Stimulated activated CD4-positive, alpha-beta T cell treated with anti-CD3 and anti-CD28 coated beads, Interleukin-1b, Interleukin-23, amount 100 ng/mL, for 1 hour (primary cell): ENCODE measurements at places on chromosomes 3 and 15.

- no peak for DNase-seq
Observed at GRCh38 chr3:54986294-54986693, 58.4 kb upstream of the LRTM1 start.

- no peak for DNase-seq
Observed at GRCh38 chr15:26971271-26972018, 464 bp downstream of the GABRG3 start.

DNA sequence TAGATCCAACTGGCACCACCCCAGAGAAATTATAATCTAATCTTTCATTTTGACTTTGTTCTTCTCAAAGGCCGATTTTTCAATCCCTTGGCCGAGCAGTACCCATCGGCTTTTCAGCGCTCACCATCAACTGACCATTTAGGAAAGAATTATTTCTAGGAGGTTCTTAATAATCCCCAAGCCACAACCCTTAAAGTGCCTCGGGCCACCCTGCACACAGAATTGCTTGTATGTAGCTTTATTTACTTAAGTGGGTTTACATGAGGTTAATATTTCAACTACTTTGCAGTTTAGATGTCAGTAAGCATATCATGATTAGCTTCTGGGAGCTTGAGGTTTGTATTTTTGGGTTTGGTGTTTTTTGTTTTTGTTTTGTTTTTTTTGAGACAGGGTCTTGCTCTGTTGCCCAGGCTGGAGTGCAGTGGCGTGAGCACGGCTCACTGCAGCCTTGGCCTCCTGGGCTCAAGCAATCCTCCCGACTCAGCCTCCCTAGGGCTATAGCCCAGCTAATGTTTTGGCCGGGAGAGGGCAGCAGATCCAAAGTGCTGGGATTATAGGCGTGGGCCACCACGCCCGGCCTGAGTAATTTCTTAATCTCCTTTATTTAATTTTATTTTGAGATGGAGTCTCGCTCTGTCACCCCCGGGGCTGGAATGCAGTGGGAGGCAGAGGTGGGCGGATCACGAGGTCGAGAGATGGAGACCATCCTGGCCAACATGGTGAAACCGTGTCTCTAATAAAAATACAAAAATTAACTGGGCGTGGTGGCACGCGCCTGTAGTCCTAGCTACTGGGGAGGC lies 801 bp upstream of the CDAN1 start:
- no peak for DNase-seq

GRCh38 chr15:66789029-66790025 lies 87.3 kb downstream of the SMAD6 start:
- no peak for DNase-seq

DNA sequence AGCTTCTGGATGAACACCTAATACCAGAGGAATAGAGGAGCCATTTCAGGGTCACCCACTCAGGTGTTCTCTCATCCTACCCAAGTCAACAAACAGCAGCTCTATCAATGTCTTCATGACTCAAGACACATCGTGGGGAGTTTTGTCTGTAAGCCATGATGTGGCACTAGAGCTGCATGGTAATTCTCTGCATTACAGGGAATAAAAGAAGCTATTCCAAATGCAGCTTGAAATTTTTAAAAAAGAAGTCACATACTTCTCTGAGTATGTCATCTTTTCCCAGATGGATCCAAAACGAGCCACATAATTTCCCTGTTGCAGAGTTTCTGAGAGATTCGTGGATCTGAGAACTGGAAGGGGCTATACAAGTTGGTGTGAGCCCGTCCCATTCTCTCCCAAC lies 6.1 kb upstream of the THSD4 start:
- no peak for DNase-seq

GRCh38 chr15:93671387-93671943 lies 559.9 kb upstream of the MCTP2 start:
- DNase-seq: no peak

GRCh38 chr3:50574444-50574831 lies 5.1 kb downstream of the HEMK1 start:
- DNase-seq: no peak

DNA sequence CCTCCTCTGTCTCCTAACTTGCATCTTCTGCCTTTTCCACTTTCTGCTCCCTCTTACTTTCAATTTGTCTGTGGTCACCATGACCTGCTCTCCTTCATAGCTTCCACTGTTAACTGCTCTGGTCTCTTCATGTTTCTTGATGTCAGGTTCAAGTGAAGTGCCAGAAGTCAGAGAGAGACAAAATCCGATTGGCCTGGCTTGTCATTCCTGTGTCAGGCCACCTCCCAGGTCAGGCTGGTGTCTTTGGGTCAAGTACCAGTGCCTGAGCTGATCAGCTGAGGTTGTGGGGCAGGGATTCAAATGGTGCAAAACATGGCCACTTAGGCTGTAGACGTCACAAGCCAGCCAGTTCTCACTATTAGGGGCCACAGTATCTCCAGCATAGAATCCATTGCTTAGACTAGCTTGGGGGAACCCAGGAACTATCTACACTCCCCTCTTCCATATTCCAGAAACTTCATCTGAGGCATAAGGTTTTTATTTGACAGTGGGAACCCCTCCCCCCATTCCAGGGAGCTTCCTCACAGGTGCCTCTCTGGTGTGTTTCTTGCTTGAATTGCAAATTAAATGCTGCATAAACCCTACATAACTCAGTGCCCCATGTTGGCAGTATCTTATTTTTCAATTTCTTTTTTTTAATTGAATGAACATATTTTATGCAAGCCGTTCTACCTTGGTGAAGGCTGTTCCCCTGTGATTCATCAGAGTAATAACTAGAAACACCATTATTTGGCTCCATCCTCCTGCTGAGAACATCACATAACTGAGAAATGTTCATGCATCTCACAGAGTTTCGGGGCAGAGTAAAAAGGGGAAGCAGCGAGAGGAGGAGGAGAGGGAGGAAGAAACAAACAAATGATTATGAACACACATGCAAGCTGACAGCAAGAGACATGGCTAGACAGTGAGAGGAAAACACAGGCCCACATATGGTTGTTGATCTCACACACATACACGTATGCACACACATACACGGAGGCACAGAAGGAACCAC lies 175.8 kb downstream of the TLE3 start:
- no peak for DNase-seq

DNA sequence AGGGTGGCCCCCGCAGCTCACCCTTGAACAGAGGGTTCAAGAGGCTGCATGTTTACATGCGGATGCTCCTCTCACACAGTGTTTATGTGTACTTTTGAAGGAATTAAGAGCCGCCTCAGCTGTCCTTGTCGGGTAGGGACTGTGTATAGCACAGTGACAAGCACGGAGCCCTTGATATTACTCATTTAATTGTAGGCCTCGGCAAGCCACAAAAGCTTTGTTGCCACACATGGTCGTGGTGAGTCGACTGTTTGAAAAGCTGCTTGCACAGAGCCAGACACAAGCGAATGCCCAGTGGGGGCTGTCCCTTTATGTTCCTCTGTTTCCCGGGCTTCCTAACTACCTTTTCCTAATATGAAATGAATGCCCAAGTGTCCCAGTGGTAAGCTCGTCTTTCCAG lies 4.5 kb downstream of the ESYT3 start:
- DNase-seq: no peak

- no peak for DNase-seq
Observed at GRCh38 chr3:197495059-197495455, 60.7 kb downstream of the BDH1 start.

- no peak for DNase-seq
Observed at GRCh38 chr3:77072232-77072631, 32.3 kb downstream of the ROBO2 start.

DNA sequence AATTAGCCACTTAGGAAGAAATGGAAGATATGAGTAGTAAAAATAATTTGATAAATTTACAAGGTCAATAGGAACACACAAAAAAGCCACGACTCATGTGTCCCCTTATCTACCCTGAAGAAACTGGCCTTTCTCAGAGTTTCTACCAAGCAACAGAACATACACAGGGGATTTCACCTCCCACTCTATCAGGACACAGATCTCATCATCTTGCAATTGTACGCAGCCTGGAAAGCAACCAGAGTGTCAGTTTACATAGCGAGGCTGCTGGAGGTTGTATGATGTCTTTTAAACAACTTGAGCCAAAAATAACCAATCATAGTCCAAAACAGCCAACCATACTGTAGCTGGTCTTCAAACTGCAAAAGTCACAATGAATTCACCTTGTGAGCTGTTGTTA lies 19.7 kb upstream of the LMOD3 start:
- DNase-seq: no peak

DNA sequence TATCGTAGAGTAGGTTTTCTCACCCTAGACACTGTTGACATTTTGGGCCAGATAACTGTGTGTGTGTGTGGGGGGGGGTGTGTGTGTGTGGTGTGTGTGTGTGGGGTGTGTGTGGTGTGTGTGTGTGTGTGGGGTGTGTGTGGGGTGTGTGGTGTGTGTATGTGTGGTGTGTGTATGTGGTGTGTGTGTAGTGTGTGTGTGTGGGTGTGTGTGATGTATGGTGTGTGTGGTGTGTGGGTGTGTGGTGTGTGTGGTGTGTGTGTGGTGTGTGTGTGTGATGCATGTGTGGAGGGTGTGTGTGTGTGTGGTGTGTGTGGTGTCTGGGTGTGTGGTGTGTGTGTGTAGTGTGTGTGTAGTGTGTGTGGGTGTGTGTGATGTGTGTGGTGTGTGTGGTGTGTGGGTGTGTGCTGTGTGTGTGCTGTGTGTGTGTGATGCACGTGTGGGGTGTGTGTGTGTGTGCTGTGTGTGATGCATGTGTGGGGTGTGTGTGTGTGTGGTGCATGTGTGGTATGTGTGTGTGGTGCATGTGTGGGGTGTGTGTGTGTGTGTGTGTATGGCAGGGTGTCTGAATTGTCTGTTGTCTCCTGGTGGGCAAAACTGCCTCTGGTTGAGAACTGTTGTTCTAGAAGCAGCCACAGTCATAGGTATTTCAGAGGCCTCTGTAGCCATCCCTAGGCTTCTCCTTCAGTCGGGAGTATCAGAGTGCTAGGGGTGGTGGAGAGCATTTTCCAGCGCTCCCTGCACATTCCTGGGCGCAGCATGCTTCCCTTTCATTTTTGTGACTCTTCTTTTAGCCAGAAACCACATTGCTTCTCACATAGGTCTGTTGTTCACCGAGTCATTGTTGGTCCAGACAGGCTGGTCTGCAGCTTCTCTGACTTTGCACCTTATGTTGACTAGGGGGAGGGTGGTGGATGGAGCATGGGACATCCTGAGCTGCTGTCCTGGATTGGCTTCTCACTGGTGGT lies 84.4 kb downstream of the THSD4 start:
- no peak for DNase-seq

DNA sequence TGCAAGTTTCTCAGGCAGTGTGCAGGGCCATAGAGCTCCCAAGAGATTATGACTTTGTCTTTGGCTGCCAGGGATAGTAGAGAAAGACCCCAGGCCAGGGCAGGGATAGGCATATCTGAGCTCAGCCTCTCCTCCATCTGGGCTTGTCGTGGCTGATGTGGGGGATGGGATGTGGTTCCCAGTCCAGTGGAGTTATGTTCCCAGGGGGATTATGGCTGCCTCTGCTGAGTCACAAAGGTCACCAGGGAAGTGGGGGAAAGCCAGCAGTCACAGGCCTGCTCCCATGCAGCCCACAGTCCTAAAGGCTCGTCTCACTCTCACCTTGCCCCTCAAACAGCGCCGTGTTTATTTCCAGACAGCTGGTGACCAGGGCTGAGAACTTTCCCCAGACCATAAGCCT lies 354.9 kb downstream of the SI start:
- no peak for DNase-seq

DNA sequence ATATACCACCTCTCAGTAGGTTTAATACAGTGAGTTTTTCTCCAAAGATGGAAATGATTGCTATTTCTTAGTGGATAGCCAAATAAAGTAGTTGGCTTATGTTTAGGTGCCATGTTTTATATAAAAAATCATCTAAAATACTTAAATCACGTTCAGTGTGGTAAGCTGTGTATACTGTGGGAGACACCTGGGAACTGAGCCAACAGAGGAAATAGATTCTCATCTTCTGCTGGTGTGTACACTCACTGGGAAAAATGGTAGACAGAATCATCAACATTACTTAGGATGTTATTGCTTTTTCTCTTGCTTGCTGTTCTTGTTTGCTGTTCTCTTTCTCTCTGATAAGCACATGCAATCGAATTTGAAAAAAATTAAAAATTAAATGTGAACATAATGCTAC lies 112.6 kb upstream of the MB21D2 start:
- no peak for DNase-seq

DNA sequence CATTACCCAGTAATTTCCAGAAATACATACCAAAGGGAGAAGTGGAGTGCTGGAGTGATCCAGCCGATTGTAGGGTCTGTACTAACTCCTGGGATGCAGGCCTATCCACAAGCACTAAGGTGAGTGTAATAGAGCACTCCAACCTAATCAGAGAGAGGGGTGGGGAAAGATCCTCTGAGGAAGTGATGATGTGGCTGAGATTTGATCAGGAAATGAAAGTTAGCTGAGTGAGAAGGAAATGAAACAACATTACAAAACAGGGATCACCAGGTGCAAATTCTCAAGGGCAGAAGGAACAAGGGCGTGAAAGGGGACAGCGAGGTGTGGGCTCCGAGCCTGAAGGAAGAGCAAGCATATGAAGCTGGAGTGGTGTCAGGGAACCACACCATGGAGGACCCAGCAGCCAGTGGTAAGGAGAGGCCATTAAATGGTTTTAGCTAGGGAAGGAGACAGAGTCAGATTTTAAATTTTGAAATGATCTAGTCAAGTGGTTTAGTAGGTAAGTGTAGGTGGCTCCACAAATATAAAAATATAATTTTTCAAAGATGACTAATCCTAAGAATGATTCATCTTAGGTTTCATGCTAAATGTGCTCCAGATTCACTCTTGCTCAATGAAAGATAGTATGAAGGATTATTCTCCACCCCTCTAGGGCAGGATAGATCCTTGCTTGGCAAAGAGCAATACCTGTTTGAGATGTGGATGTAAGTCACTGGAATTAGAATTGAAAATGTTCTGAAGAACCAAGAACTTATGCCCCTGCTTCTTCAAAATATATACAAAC lies 348.7 kb downstream of the TBL1XR1 start:
- DNase-seq: no peak

DNA sequence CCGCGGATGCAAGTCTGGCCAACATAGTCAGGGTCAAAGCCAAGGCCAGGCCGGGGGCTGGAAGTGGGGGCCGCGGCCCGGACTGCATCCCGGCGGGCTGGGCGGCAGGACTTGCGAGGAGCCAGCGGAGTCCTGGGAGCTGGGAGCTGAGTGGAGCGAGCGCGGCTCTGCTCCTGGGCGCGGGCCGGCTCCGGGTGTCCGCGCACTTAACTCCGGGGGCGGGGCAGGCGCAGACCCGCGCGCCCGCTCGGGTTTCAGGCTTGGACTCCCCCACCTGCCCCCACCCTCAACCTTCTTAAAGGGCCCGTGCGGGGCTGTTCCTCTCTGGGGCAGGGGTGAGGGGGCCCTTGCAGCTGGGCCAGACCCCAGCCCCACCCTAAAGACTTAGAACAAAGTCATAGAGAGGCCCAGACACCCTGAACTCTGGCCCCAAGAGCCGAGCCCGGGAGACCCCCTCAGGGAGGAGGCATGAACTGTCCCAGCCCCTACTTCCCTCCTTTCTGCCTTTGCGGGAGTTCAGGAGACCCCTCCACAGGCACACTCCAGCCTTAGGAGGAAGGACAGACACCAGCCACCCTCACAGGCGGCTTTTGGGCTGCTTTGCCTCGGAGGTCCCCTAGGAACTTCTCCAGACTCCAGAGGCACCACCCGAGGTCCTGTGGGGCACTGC lies at the start of gene CSPG4:
Gene CSPG4, minus strand, starts transcription at position 181 of the 670 bp plus-strand sequence. Its CDS starts 93 bp downstream, at position 88.
- DNase-seq: no peak
